Stimulated activated CD8-positive, alpha-beta memory T cell treated with anti-CD3 and anti-CD28 coated beads, Interleukin-2, amount 100 ng/mL, for 48 hours (primary cell): ENCODE measurements at places on chromosomes 16 and 17.
A peak's percentile ranks its signal among the peaks of the same experiment; 100 is the strongest.

DNA sequence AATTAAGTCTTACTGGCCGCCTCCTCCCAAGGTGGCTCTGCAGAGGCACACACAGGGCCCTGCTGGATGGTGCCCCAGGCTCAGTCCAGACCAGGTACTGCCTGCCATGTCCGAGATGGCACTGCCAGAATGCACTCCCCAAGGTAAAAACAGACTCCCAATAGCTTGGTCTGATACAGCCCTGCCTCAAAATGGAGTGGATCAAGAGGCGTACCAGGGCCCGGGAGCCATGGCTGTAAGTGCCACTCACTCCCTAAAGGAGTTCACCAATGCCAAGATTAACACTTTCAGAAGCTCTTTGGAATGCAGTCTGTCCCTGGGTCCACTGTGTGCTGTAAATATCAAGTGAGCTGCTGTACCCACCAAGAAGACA, 576 bp upstream of the MYO18A start:
- no peak for DNase-seq

DNA sequence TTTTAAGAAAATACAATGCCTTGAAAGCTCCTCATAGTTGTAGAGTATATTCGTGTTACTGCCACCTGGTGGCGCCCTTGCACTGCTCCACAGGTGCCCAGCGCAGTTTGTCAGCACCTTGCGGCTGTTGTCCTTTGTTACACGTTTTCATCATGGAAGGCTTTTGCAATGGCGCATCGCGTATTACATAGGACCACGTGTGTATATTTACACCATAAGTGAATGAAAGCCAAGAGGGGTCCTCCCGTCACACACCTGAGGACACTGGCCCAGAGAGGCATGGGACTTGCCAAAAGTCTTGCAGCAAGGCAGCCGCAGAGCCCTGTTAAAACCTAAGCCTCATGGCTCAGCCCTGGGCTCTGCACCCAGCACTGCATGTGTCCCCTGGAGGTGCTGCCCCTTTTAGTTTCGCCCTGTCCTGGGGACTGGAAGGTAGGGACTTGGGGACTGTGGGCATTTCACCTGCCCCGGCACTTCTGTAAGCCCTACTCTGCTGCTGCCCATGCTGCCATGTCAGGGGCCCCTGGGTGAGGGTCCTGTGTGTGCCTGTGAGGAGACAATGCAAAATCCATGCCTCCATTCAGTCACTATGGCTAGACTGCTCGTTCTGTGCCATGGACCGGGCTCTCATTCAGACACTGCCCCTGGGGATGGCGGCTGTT, 24.3 kb downstream of the POLR3E start:
- peak; percentile 38 for DNase-seq

- DNase-seq = no peak
Observed at GRCh38 chr17:5837055-5837491, 233.1 kb upstream of the WSCD1 start.

- no peak for DNase-seq
Observed at GRCh38 chr17:46773676-46774075, 44.8 kb downstream of the WNT3 start.

DNA sequence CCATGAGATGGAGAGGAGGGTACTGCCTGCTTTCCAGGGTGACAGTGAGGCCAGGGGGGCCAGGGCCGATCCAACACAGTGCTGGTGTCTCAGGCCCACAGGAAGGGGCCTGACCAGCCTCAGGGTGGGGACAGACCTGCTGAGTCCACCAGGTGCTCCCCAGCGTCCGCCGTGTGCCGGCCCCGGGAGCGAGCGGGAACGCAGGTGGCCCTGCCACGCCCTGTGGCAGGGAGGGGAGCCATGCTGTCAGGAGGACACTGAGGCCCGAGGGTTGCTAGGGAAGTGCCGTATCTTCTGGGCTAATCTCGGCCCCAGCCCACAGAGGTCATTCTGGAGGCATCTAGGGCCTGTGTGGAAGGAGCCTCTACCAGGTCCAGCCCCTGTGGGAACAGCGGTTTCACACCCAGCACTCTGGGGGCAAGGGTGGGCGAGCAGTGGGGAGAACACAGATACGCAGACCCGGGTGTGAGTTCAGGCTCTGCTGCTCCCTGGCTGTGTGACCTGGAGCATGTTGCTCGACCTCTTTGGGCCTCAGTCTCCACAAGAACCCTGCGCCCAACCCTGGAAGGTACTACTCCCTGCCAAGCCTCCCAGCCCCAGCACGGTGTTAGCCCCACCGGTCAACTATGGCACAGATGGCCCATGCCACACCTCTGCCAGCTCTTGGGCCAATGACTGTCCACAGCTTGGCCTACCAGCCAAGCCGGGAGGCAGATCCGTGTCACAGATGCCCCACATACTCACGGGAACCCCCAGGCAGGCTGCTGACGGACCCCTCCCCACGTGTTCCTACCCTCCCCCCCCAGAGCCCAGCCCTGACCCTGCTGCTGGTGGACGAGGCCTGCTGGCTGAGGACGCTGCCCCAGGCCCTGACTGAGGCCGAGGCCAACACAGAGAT, 43.9 kb upstream of the ZC3H18 start:
- DNase-seq = no peak

DNA sequence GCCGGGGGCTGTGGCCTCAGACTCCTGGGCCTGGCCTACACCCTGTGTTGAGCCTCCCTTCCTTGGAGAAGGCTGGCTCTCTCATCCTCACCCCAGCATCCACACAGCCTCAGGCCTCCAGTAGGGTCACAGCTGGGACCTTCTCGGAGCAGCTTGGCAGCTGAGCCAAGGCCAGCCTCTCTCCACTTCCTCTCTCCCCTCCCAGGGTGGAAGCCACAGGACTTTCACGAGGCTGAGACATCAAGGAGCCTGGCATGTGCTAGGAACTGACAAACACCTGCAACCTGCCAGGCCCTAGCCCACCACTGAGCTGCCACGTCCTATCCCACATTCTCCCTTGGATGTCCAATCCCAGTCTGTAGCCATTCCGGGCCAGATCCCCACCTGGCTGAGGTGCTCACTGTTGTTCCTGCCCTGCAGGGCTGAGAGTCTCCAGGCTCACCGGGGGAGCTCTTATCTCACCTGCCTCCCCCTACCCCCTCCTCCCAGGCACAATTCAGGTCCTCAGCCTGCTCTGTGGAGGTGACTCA, 3.1 kb downstream of the MMP15 start:
- no peak for DNase-seq

DNA sequence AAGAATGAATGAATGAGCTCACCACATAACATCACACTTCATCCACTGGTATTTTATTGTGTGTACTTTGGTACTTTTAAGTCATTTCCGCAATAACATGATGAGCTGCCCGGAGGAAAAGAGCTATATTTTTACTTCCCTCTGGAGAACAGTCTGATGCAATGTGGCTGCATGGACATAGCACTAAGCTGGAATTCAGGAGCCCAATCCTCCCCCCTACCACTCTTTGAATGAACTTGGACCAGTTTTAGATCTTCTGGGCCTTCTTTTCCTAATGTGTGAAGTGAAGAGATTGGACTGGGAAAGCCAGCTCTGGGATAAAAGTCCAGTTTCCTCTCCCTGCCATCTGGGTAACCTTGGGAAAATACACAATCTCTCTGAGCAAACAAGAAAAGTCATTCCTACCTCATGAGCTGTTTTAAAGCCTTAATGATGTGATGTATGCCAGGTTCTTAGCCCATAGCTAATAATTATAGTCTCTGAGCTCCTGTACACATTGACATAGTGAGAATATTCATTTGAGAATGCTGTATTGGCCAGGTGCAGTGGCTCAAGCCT, 79.3 kb downstream of the ABCC12 start:
- no peak for DNase-seq

GRCh38 chr17:5254903-5255521, 20.4 kb upstream of the SCIMP start:
- DNase-seq = no peak

GRCh38 chr16:8853150-8853549, 15.7 kb downstream of the CARHSP1 start:
- DNase-seq = no peak

GRCh38 chr17:65370669-65371131, 190.7 kb downstream of the AXIN2 start:
- no peak for DNase-seq

DNA sequence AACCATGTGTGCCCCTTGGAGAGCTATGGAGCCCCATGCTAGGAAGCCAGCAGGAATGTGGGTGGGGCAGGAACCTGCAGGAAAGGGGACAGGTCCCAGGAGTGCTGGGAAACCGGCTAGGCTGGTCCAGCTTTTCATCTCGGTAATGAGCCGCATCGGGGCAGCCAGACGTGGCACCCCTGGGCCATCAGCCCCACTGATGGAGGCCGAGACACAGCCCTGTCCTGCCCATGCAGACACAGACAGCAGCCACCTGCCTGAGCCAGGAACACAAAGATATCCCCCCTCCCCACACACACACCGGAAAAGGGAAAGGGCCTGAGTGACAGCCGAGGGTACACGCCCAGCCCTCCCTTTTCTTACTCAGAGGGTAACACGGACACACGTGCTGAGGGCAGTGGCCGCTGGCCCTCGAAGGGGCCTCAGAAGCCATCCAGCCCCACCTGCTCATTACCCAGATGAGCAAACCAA, 18.1 kb downstream of the PPL start:
- no peak for DNase-seq

- no peak for DNase-seq
Observed at GRCh38 chr17:78137392-78138203, 7.0 kb downstream of the TMC8 start.

DNA sequence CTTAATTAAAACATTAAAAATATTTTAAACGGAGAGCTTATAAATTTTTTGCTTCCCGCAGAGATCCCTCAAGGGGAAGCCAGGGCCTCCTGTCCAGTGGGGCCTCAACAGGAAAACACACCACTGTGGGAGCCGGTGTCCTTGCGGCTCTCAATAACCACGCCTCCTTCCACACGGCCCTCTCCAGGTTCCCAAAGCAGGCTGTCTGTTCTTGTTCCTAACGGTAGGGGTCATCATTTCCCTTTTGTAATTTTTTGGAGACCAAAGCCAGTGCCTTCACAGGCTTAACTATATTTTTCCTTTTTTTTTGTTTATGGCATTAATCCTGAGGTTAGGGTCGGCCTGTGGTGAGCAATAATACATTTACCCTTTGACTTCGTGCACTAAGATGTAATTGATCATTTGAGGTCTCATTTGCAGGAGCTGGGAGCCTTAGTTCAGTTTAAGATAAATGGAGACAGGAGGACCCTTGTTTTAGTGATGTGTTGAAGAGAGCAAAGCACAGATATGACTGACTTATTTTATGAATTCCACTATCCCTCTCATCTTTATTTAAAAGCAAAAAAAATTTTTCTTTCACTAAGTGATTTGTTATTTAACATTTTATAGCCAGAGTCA, 77.5 kb upstream of the N4BP1 start:
- DNase-seq = peak; percentile 5

GRCh38 chr17:8725881-8726876, 18.5 kb downstream of the CCDC42 start:
- DNase-seq = no peak

DNA sequence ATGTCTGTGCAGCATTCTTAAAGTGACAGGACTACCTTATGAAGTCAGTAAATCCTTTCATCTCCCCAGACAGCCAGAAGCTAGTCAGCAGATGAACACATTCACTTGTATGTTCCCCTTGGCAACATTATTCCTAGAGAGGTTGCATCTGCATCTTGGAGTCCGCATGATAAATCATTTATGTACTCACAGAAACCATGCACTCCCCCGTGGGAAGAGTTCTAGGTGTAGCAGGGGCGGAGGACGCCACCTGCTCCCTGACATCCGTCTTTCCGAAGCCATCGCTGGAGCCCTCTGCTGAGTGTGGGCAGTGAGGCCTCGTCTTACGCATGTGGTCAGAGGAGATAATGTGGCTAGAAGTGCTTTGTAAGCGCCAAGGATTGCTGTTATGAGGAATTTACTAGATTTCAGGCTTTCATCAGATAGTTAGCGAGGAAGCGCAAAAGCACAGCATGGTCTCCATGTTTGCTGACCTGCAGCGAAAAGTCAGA, 144.5 kb downstream of the RPTOR start:
- no peak for DNase-seq

DNA sequence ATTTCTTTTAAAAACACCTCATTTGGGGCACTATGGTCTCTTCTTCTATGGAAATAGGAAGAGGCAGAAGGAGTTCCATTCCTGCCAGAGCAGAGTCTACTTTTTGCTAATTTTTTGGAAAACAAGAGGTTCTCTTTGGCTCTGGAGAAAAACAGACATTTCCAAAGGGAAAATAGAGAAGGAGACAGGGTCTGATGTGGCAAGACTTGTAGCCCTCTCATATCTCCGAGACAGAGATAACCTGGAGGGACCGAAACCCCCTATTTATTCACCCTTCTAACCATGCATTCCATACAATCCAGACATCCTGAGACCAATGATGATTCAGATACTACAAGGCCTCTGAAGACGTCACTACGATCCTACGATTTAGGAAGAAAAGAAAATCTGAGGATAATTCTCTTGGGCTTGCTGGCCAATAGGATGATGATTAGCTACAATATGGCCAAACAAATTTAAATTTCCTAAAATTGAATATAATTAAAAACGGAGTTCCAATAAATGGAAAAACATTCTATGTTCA, 70.2 kb downstream of the HIC1 start:
- no peak for DNase-seq

- peak; percentile 49 for DNase-seq
Observed at GRCh38 chr16:86519649-86520316, 9.5 kb downstream of the FOXF1 start.

DNA sequence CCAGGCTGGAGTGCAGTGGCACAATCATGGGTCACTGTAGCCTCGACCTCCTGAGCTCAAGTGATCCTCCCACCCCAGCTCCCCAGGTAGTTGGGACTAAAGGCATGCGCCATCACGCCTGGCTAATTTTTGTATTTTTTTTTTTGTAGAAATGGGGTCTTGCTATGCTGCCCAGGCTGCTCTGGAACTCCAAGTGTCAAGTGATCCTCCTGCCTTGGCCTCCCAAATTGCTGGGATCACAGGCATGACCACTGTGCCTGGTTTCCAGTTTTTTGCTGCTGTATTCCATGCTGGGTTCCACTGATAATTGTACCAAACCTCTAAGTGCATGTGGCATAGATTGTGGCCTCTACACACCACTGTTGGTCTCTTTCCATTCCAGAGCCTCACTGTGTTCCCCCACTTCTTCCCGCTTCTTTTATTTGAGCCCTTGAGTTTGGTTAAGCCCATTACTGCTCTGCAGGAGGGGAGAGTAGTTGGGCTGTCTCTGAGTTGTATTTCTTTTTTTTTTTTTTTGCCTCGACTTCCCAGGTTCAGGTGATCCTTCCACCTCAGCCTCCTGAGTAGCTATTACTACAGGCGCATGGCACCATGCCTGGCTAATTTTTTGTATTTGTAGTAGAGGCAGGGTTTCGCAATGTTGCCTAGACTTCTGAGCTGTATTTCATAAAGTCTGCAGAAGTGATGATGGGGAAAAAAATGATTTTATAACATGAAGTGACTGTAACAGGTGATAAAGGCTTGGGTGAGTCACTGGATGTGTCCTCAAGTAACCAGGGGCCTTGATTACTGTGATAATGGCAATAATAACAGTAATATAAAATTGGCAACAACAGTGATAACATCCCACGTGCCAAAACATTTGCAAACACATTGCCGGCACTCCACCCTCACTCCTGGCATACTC, 30.0 kb downstream of the EEF2K start:
- DNase-seq = no peak

GRCh38 chr16:87840271-87840978, 28.9 kb downstream of the SLC7A5 start:
- DNase-seq = no peak

- no peak for DNase-seq
Observed at GRCh38 chr17:32311028-32311536, 30.9 kb downstream of the C17orf75 start.

GRCh38 chr17:45385331-45385997, 47.2 kb downstream of the ARHGAP27 start:
- DNase-seq = peak; percentile 87

- no peak for DNase-seq
Observed at GRCh38 chr17:27379888-27380533, 76.2 kb upstream of the KSR1 start.
